Stimulated activated CD8-positive, alpha-beta memory T cell treated with anti-CD3 and anti-CD28 coated beads, Interleukin-4, amount 100 ng/mL, for 1 hour (primary cell): ENCODE measurements at places on chromosomes 13 and 19.

GRCh38 chr13:26400545-26400944 is 146.6 kb downstream of the CDK8 start:
- no peak for DNase-seq

DNA sequence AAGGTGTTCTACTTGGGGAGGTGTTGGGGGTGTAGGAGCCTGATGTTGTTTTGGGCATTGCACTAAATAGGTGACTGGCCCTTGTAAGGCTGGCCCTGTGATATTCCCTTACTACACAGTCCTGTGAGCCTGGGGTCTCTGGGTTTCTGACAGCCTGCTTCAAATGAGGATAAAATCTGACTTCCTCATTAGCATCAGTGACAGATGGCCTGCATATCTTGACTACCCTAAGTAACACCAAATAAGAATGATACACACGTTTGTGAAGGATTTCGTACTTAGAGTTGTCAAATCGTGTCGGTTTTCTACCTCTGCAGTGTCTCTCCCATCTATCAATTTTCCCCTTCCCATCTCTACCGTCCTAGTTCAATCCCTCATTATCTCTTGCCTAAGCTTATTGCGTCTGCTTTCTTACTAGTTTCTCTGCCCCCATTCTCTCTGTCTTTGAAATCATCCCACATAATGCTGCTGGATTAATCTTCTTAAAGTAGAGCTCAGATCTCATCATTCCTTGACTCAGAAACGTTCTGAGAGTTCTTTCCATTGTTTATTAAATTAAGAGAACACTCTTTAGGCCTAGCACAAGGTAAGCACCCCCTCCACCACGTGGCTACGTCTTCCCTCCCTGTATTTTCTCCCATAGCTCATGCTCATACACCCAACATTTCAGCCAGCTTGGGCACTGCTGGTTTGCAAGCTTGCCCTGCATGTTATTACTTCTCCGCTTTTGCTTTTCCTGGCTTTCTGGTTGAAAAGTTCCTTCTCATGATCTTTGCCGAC is 26.2 kb upstream of the CNMD start:
- DNase-seq: no peak

DNA sequence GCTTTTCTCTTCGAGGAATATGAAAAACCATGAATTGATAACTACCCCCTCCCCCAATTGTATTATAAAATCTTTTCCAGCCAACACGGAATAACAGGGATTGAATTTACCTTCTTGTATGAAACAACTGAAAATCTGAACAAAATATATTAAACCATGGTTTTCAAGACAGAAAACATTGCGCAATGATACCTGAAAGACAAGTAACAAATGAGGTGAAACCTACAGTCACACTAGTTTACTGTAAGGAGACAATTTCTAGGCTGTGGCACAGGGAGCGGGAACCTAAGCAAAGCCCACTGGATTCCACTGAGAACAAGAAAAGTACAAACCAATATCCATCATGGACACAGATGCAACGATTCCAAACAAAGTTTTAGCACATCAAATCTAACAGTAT is 53.4 kb downstream of the ZNF283 start:
- DNase-seq: no peak

DNA sequence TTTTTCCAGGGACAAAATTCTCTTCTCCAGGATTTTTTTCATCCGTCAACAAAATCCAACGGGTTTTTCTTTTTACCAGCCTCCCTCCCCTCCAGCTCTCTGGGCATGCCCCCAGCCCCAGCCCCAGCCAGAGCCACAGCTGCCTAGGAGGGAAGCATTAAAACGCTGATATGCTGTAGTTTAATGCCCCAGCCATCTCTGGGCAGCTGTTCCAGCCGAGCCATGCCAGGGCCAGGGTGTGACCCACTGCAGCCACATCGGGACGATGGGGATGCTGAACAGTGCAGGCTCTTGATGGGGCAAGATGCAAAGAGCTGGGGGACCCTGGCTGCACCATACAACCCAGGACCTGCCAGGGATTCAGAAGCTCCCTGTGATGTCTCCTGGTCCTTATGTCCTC is 32.1 kb downstream of the TSHZ3 start:
- no peak for DNase-seq

DNA sequence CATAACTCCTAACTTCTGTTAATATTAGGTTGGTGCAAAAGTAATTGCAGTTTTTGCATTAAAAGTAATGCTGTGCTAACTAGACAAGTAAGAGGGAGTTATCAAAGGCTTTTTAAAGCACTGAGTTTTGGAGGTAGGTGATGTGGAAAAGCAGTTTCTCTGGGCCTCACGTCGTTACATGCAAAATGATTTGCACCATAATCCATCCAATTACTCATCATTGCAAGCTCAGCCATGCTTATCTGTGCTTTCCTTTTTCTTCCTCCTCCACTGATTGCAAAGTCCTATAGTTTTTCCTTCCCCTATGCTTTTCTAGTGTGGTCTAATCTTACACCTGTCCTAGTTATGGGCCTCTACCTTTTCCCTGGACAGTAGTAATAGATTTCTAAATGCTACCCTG is 35.4 kb upstream of the INTS6 start:
- no peak for DNase-seq

DNA sequence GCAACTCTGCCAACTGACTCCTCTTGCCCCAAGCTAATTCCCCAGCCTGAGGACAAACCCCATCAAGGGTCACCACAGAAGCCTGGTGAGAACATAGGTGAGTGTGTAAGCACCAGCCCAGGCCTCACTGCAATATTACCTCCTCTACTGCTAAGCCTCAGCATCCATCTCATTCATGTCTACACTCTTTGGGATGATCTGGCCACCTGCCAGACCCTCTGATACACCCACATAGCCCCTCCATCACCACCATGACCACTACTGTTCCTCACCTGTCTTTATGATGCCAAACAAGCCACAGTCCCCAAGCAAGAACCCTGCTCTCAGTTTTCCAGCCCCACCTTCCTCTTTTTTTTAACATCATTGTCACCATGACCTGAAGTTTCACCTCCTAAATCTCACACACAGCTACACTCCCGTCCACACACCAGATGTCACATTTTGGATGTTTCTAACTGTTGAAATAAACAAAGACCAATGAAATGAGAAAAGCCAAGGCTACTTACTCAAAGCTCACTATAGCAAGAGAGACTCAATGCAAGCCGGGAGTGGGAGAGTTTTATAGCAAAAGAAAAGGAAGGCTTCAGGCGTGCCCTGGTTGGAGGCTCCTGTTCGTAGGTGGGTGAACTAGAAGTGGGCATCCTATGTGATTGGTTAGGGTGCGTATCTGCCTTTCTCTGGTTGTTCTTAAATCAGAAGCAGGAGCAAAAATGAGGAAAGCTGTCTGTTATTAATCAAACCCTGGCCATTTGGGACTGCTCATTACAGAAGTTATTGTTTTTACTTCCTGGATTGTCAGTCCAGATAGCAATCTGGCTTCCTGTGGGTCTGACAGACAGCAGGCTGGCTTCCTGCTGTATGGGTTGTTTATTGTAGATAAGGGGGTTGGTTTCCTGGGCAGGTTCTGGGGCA is 2.0 kb downstream of the ZNF792 start:
- no peak for DNase-seq

GRCh38 chr13:76048675-76049375 is 412.7 kb downstream of the LMO7 start:
- no peak for DNase-seq

DNA sequence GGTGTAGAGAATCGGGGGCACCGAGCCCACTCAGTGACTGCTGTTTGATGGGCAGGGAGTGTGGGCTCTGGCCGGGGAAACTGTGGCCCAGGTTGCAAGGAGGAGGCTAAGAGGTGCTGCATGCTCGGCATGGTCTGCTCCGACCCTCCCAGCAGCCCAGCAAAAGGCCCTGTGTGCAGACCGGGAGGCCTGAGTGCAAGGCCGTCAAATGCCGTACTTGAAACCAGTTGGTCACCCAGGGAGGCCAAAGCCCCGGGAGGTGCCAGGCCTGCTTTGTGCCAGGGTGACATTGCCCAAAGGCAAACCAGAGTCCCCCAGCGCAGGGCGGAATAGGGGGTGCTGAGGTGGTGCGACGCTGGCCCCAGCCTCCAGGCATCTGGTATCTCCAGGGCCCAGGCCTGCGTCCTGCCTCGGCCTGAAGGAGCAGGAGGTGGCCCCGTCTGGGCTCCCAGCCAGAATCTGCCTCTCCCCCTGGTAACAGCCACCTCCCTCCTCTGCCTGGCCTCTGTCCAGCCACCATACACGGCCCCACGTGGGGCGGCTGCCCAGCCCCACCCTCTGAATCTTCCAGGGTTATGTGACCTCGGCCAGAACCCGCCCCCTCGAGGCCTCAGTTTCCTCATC is 4.0 kb downstream of the PIK3R2 start:
- DNase-seq: no peak

- DNase-seq: no peak
Observed at GRCh38 chr19:1169411-1169791, 4.7 kb downstream of the SBNO2 start.

- DNase-seq: no peak
Observed at GRCh38 chr13:109859216-109859835, 72.9 kb upstream of the IRS2 start.

- no peak for DNase-seq
Observed at GRCh38 chr19:9151367-9151766, 11.2 kb downstream of the ZNF317 start.

DNA sequence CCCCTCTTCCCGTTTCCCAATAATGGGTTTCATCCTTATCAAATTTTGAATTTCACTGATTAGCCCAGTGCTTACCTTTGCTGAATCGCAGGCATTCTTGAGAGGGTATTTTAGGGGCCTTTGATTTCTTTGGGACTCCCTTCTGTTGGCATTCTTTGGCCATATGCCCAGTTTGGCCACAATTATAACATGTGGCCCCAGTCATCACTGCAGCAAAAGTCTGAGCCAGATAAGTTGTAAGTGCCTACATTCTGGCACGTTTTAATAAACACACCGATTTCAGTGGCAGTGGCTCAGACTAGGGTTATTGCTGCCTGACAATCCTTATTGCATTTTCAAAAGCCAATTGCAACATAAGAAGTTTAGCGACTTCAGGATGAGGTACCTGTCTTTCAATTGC is 41.4 kb downstream of the ZNF726 start:
- DNase-seq: no peak

- no peak for DNase-seq
Observed at GRCh38 chr13:77918391-77919245, at the start of gene EDNRB. Gene EDNRB (minus strand): TSS chr13:77918831. CDS start chr13:77918573, 258 bp downstream.

GRCh38 chr19:4015705-4016402 is 8.3 kb downstream of the PIAS4 start:
- no peak for DNase-seq

DNA sequence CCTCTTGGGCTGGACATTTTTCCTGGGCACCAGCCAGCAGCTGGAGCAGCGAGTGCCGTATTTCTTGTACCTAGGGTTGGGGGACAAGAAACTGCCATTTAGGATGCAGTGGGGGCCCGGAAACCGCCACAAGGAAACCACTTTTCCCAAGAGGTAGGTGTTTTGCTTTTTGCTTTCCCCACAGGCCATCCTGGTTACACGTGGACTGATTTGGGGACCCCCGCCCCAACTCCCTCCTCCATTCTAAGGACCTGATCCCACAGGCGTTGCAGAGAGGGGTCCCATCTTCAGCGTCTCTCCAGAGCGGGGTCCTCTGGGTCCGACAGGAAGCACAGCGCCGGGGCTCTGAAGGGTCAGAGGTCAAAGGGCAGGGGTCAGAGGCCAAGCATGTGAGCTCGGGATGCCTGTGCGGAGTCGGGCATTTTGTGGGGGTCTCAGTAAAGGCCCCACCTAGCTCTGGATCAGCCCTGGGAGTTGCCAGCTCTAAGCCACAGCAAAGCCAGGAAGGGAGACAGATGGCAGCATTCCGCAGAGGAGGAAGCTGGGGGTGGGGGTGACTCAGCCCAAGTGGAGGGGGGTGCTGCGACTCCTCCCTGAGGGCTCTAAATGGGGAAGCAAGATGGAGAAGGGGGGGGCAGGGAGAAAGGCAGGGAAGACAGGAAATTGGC is 4.3 kb downstream of the ZGLP1 start:
- DNase-seq: no peak

GRCh38 chr13:65093357-65093756 is 2136.8 kb downstream of the PCDH9 start:
- no peak for DNase-seq

- no peak for DNase-seq
Observed at GRCh38 chr13:50460358-50460757, 383.1 kb downstream of the DLEU7 start.

- DNase-seq: peak; percentile 77
Observed at GRCh38 chr19:16584248-16585093, 12.3 kb upstream of the SLC35E1 start.

DNA sequence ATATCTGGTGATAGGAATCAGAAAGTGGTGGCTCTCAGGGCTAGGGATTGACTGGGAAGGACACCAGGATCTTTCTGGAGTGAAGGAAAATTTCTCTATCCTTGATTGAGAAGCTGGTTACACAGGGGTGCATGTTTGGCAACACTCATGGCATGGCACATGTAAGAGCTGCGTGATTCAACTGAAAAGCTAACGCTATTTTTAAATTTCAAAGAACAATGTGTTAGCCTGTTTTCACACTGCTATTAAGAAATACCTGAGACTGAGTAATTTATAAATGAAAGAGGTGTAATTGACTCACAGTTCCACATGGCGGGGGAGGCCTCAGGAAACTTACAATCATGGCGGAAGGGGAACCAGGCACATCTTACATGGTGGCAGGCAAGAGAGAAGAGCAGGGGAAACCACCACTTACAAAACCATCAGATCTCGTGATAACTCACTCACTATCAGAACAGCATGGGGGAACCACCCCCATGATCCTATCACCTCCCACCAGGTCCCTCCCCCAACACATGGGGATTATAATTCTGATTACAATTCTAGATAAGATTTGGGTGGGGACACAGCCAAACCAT is 7.4 kb downstream of the SIGLEC8 start:
- DNase-seq: no peak

DNA sequence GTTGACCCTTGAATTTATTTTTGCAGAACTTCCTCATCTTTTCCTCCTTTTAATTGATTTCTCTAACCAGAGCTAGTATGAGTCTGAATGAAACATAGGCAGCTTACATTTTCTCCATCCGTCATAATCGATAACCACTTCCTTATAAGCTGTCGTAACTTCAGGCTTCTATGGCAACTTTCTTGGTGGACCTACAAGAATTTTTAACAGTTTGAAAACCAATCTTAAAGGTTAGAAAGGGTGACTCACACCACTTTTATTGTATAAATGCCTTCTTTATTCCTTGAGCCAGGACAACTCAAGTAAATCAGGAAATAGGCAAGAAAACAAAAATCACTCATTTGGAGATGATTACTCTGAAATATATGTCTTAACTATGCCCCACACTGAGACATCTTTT is 105.7 kb upstream of the KL start:
- DNase-seq: no peak
